Spinal cord (tissue), 10 donors: ENCODE measurements at places on chromosomes 3 and 15.

DNA sequence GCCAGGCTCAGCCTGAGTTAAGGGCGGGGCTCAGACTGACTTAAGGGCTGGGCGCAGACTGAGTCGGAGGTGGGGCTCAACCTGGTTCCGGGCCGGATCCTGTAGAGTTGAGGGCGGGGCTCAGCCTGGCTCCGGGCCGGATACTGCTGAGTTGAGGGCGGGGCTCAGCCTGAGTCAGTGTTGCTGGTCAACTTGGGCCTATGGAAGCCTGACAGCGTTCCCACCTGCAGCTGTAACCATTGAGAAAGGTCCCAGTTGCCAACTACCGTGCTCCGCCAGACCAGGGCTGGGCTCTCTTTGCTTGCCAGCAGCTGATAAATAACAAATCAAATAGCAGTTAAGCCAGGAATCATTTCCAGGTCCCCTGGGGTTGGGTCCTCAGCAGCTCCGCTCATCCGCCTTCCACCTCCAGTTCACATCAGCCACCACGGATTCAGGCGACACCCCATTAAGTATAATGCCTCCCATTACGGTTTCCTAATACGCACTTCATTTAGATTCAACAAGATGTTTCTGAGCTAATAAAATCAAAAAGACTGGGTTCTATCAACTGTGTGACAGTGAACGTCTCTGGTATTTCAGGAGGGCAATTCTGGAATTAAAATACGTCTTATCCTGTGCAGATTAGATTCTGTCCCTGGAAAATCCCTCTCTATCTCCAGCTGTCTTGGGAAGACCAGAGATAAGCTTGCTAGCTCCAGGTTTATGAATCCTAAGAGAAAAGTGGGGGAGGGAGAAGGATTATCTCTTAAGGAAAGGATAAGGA is 7.3 kb downstream of the GRIP2 start:
- no peak for DNase-seq

DNA sequence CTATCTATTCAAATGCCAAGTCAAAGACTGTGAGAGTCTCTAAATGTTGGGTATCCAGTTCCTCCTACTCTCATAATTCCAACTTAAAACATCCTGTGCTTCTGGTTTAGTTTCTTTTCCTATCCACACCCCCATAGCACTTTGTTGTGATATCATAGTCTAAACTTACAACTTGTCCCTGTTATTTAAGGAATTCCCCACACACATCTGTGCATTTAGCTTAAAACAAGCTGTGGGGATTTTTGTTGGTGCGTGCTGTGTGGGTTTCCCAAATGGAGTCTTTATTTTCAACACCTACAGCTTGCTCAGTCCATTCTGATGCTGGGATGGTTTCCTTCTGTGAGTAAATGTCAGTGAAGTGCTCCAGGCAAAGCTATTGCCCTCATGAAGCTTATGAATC is 167.3 kb downstream of the GMNC start:
- DNase-seq, result no peak

- DNase-seq, result no peak
Measured at GRCh38 chr15:36344887-36345286, 234.5 kb upstream of the CDIN1 start.

DNA sequence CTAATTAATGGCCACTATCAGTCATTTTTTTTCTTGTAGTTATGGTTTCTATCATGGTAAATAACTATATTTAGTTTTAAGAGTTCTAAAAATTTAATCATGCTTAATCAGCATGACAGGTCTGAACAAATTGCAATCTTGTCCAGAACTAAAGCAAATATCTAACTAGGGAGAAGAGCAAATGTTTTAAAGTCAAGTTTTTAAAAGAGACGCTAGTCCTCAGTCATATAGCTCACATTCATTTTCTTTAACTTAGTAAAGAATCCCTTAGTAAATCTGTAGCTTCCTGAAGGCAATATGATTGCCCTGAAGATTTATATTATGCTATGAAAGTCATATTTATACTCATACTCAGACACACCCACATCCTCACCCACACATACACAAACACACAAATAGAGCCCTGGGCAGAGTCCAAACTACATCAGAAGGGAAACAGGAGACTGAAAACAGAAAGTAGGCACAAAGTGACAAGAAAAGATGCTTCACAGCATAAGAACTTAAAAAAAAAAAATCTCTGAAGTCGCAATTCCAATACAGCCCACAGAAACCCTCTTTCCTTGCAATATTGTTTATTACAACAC is 1149.1 kb downstream of the SI start:
- DNase-seq, result no peak
